Progenitor cell of endocrine pancreas (in vitro differentiated cells): ENCODE measurements at places on chromosomes 3 and 15. TPM values are rescaled to one million over a fixed set of nuclear protein-coding genes. Genes with fewer than 3 reads are reported as not detected.

The ACSBG1 gene
- total RNA-seq, result 0.18 TPM in 1 of 2 replicates, not detected in the other

GRCh38 chr3:128575777-128576176 lies 74.8 kb downstream of the RPN1 start:
- no peaks in the 10 kb centered on the region for H3K36me3 ChIP-seq
- DNase-seq, result no peak
- H3K4me3 ChIP-seq, result no peak overlapping the region
- no peak overlapping the region for H3K27ac ChIP-seq
- H3K4me1 ChIP-seq, result peaks cover 2% of the 10 kb centered on the region
- peaks cover 21% of the 10 kb centered on the region for H3K27me3 ChIP-seq

- no peak overlapping the region for H3K27ac ChIP-seq
- H3K4me3 ChIP-seq, result no peak overlapping the region
- peaks cover 20% of the 10 kb centered on the region for H3K4me1 ChIP-seq
- no peak for DNase-seq
- peaks cover 7% of the 10 kb centered on the region for H3K27me3 ChIP-seq
These were observed 140.6 kb upstream of the TMCO5A start for GRCh38 chr15:37793851-37794250.

The CIDEC gene
- not detected in 2 replicates for total RNA-seq

The TRH gene
- total RNA-seq, result 0.24 and 0.36 TPM in 2 replicates

The OR4M2 gene
- total RNA-seq, result not detected in 2 replicates

DNA sequence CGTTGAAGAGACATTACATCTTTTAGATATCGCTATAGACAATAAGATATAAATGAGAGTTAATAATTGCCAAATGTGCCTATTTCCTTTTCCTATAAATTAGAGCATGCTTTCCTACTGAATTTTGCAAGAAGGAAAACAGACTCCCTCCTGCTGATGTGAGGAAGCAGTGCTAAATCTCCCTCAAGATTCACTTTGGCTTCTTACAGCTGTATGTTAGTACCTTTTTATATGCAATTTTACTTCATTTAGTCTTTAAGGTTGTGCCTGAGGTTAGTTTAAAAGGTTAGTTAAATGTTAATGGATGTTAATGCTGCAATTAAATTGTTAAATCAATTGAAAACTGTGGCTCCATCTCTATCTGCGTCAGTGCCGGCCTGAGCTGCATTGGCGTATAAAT lies 728.8 kb downstream of the NR2F2 start:
- no peak for DNase-seq
- peak overlapping the region; percentile 36 for H3K27ac ChIP-seq
- no peaks in the 10 kb centered on the region for H3K36me3 ChIP-seq

The TMIE gene
- total RNA-seq, result 0.50 and 0.53 TPM in 2 replicates

DNA sequence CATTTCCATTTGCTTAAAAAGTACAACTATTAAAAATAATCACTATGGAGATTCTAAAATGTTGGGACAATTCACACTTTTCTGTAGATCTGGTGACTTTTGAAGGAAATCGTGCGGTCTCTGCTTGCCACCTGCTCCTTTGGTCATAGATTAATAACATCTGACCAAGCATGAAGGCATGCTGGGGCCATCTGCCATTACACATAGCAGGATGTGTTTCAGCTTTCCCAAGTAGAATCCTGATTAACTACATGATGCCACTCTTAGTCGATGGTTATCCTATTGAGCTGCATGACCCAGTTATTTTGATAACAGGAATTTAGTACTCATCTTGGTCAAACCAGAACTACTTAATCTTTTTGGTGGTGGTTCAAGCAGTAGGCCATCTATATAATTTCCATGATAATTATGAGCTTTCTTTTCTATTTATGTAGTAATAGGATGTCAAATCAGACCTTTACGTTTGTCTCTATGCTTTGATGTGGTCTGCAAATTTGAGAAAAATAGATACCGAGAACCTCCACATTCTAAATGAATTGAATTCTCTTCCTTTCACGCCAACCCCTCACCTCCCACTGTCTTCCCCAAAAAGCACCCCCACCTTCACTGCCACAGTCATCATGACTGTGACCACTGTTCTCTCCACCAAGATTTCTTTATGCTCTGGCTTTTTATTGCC lies 158.1 kb downstream of the DIPK2A start:
- no peak overlapping the region for H3K4me3 ChIP-seq
- peak overlapping the region; percentile 27 for H3K27ac ChIP-seq
- peaks cover 1% of the 10 kb centered on the region for H3K36me3 ChIP-seq
- DNase-seq, result no peak

DNA sequence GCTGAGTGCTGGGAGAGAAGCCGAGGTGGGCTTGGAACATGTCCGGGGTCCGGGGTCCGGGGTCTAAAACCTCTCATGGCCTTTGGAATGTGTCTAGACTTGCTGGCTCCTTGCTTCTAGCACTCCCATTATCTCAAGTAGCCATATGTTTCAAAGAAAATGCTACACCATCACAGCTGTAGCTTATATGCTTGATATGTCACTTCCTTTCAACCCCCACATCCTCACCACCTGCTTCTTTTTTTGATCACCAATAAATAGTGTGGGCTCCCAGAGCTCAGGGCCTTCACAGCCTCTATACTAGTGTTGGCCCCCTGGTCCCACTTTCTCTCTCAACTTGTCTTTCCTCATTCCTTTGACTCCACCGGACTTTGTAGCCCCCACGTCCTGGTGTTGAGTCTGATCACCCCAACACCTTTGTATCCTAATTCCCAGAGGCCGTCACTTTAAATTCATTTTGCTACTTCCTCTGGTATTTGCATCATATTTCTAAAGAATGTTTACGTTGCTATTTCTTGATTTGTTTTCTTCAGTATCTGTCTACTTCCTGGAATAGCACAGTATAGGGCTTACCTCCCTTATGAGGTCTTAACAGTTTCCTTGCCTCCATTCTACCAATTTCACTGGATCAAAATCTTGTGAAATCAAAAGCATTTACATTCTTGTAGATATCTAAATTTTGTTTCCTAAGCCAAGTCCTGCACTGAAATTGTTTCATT lies 71.9 kb upstream of the CHRNB4 start:
- H3K27ac ChIP-seq, result no peak overlapping the region
- no peaks in the 10 kb centered on the region for H3K36me3 ChIP-seq
- no peak overlapping the region for H3K4me3 ChIP-seq
- DNase-seq, result no peak

The RARB gene
- 26.3 and 30.0 TPM in 2 replicates for total RNA-seq

The RETNLB gene
- not detected in 2 replicates for total RNA-seq

DNA sequence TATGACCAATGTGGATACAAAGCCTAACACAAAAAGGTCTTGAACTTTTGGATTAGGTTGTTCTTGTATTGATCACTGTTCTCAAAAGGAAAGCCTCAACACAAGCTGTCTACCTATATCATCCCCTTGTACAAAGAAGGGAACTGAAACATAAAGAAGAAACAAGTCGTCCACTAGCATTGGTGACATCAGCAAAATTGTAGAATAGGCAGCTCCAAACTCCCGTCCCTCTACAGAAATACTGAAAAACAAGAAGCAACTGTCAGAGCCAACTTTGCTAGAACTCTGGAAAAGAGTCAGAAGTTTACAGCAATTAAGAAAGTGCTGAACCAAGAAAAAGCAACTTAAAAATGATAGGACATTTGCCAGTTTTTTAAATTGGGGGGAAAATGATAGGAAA lies 7.5 kb upstream of the NR1I2 start:
- H3K4me3 ChIP-seq, result no peak overlapping the region
- peaks cover 6% of the 10 kb centered on the region for H3K36me3 ChIP-seq
- H3K27me3 ChIP-seq, result no peaks in the 10 kb centered on the region

DNA sequence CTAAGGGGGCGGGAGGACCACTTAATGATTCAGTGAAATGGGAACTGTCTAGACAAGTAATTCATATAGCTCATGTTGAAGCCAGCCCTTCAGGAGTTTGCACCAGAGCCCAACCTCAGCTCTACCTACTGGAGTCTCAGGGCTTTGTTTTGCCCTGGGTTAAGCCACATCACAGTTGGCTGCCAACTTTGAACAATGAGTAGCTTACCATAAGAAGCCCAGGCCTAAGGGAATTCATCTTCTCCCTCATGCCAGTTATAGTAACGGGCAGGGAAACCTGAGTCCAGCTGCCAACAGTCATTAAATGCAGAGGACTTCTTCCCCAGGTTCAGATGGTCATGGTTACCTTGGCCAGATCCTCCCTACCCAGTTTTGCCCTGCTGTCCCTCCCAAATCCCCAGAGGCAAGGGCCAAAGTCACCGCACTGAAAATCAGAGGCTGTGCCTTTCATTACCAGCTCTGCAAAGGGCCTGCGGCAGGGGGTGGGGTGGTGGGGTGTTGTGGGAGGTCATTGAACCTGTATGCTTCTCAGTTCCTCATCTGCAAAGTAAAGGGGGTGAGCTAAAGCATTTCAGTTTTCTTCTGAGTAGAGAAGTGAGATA lies 302.2 kb upstream of the NR2E3 start:
- H3K4me3 ChIP-seq, result no peak overlapping the region
- H3K27ac ChIP-seq, result no peak overlapping the region
- DNase-seq, result no peak
- H3K36me3 ChIP-seq, result no peaks in the 10 kb centered on the region
- H3K4me1 ChIP-seq, result peaks cover 24% of the 10 kb centered on the region
- peaks cover 19% of the 10 kb centered on the region for H3K27me3 ChIP-seq

DNA sequence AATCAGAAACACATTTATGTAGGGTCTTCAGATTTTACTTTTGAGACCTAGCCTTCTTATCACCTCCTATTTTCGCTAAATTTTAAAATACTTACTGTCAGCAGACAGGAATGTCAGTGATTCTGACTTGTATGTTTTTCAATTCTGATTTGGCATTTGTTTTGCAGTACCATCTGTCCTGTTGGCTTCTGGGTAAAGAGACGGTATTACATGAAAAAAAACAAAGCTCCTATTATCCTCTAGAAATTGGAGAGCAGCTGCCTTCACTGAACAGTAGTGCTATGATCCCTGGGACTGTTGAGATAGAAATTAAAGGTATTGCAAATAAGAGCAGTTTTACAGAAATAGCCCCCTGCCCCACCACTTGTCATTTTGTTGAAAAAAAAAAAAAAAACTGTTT lies 8.4 kb downstream of the ARMC8 start:
- no peak for DNase-seq
- H3K27me3 ChIP-seq, result no peaks in the 10 kb centered on the region
- peaks cover 6% of the 10 kb centered on the region for H3K4me1 ChIP-seq

DNA sequence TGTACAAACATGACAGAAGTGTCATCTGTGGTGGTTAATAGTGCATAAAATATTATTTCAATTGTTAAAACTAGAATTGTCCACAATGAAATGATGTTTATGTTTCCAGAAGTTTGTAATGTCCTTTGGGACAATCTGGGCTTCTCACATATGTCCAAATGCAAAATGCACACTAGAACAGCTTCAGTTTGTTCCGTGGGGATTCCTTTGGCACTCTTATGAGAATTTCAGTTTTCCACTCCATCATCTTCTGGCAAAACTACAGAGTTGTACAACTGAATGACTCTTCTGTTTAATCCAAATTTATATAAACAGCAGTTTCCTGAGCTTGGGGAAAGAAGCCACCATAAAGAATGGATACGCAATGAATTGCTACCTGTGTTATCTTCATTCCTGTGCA lies 2.0 kb upstream of the OR5H6 start:
- H3K27ac ChIP-seq, result no peak overlapping the region
- DNase-seq, result no peak
- no peaks in the 10 kb centered on the region for H3K36me3 ChIP-seq
- H3K4me1 ChIP-seq, result no peaks in the 10 kb centered on the region

DNA sequence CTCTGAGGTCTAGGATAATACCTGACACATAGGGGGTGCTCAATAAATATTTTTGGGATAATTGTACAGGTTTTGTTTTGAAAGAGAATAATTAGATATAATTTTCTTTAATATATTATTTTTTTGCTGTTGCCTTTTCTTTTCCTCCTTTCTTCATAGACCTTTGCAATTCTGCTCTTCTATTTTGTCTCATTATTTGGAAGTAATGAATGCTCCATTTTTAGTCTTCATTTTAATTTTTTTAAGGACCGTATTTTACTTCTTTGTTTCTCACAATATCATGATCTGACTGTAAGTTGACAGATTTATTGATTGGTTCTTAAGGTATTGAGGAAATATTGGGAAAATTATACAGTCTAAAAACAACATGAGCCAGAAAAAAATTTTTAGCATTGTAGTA lies 150.5 kb upstream of the TMC3 start:
- H3K4me3 ChIP-seq, result no peak overlapping the region
- H3K4me1 ChIP-seq, result no peaks in the 10 kb centered on the region
- no peaks in the 10 kb centered on the region for H3K36me3 ChIP-seq
- H3K27ac ChIP-seq, result no peak overlapping the region

GRCh38 chr3:129575997-129576384 lies 30.5 kb downstream of the PLXND1 start:
- no peak for DNase-seq
- no peaks in the 10 kb centered on the region for H3K27me3 ChIP-seq
- H3K27ac ChIP-seq, result peak overlapping the region; percentile 46
- peaks cover 3% of the 10 kb centered on the region for H3K4me1 ChIP-seq
- no peak overlapping the region for H3K4me3 ChIP-seq

DNA sequence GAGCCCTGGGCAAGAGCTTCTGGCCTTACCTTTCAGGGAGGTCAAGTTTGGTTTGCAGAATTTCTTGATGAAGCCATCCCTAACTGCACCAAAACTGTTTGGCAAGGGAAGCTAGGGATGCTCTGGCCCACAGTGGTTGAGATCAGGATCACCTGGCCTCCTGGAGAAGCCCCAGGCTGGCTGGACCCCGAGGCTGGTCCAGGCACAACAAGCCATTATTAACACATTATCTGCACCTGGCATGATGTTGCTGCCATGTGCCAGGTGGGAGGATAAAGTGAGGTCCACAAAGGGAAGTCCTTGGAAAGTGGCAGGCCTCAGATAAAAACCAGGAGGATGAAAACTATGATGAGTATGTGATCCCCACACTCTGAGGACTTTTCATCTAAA lies 35.9 kb upstream of the DUSP7 start:
- no peak overlapping the region for H3K4me3 ChIP-seq
- H3K27me3 ChIP-seq, result no peaks in the 10 kb centered on the region
- H3K27ac ChIP-seq, result no peak overlapping the region
- DNase-seq, result no peak
- peaks cover 1% of the 10 kb centered on the region for H3K36me3 ChIP-seq

The BFSP2 gene
- total RNA-seq, result not detected in 2 replicates

The KLF15 gene
- total RNA-seq, result 16.4 and 17.7 TPM in 2 replicates

The NANOGP8 gene
- 0.36 and 0.75 TPM in 2 replicates for total RNA-seq

The IL5RA gene
- total RNA-seq, result 0.11 TPM in 1 of 2 replicates, not detected in the other

The LRRC15 gene
- not detected in 2 replicates for total RNA-seq

The SEMA5B gene
- 4.2 and 5.9 TPM in 2 replicates for total RNA-seq

The PRSS50 gene
- total RNA-seq, result 1.9 TPM in 2 replicates

The IMPG2 gene
- total RNA-seq, result 0.82 and 0.98 TPM in 2 replicates

The MESP1 gene
- total RNA-seq, result 0.50 and 0.51 TPM in 2 replicates

The LNP1 gene
- 2.7 and 3.6 TPM in 2 replicates for total RNA-seq

- DNase-seq, result no peak
- H3K27me3 ChIP-seq, result peaks cover 31% of the 10 kb centered on the region
- peak overlapping the region; percentile 48 for H3K27ac ChIP-seq
- peaks cover 26% of the 10 kb centered on the region for H3K4me1 ChIP-seq
These were observed 70.3 kb downstream of the SLMAP start for GRCh38 chr3:57826245-57826951.

- H3K36me3 ChIP-seq, result no peaks in the 10 kb centered on the region
- DNase-seq, result no peak
- H3K4me3 ChIP-seq, result peak overlapping the region; percentile 19
- peaks cover 7% of the 10 kb centered on the region for H3K4me1 ChIP-seq
These were observed 429 bp upstream of the LOXL1 start for GRCh38 chr15:73925848-73926218.
